ENCODE measurements at places on chromosomes 11 and 22.

- DNase-seq, result no peak
Measured at GRCh38 chr11:121553806-121554205, 101.0 kb upstream of the SORL1-AS1 start.

- no peak for DNase-seq
Measured at GRCh38 chr11:108241330-108242037, 18.6 kb downstream of the ATM start.

DNA sequence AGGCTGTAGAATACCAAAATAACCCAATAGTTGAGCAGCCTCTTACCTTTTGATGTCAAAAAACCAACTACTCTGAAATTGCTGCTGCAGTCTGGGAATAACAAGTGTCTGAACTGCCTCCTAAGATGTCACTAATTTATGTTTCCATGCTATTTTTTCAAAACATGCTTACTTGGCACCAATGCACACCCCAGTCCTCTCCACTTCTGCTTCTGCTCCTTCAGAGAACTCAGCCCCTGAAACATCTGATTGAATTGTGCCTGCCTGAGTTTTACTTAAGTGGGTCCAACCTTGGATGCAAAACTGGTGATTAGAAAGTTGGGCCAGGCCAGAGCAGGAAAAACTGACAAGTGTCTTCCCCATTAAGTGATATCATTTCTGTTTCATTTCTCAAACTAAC, 24.6 kb upstream of the TMEM218 start:
- no peak for DNase-seq

- DNase-seq, result no peak
Measured at GRCh38 chr11:27413218-27413617, 50.2 kb upstream of the CCDC34 start.
